ENCODE measurements at places on chromosomes 7 and 10.
A peak's percentile ranks its signal among the peaks of the same experiment; 100 is the strongest.

GRCh38 chr10:74738985-74739567, 87.3 kb upstream of the KAT6B start:
- DNase-seq = peak; percentile 94

DNA sequence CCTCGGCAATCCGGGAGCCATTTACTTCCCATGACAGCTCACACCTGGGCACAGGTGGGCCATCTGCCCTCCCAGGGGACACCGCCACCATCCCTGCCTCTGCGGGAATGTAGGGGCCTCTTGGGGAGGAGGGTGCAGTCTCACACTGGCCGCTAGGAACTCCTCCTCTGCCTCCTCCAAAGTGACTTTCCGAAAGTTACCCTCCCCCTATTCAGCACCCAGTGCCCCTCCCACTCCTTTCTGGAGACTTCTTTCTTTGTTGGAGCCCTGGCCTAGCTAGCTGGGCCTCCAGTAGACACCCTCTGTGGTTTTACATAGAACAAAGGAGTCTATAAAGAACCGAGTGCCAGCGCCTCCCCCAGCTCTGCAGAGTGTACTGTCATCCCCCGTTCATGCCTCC, 45.8 kb upstream of the MNX1 start:
- no peak for DNase-seq

DNA sequence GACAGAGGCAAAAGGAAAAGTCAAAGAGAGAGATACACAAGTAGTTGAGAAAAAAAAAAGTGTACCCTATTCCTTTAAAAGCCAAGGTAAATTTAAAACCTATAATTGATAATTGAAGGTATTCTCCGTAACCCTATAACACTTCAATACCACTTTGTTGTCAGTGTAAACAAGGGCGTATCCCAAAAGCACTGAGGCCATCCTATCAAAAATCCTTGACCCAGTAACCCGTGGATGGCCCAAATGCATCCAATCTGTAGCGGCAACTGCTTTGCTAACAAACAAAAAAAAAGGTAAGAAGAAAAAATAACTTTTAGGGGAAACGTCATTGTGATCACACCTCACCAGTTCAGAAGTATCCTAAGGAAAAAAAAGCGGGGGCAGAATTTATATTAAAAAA, 5.1 kb upstream of the NAPEPLD start:
- no peak for DNase-seq

GRCh38 chr7:93889261-93889660, 1.3 kb downstream of the TFPI2 start:
- DNase-seq = no peak

GRCh38 chr7:68964060-68964459, 634.2 kb upstream of the AUTS2 start:
- DNase-seq = peak; percentile 9

DNA sequence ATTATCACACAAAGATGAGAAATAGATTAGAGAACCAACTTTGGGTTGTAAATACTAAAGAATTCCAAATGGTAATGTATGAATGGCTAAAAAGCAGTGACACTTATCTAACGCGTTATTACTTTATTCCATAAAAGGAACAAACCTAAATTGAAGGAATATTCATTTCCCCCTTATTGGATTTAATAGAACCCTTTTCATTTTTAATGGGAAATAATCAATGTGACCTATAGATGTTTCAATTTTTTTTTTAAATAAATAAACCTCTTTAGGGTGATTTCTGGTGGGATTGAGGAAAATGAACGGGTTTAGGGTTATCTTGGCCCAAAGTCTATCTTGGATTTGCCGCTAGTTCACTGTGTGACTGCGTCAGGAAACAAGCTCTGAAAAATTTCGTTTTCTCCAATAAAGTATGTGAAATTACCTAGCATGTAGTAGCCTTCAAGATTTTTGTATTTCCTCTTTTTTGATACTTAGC, 1.9 kb upstream of the ACBD5 start:
- no peak for DNase-seq

DNA sequence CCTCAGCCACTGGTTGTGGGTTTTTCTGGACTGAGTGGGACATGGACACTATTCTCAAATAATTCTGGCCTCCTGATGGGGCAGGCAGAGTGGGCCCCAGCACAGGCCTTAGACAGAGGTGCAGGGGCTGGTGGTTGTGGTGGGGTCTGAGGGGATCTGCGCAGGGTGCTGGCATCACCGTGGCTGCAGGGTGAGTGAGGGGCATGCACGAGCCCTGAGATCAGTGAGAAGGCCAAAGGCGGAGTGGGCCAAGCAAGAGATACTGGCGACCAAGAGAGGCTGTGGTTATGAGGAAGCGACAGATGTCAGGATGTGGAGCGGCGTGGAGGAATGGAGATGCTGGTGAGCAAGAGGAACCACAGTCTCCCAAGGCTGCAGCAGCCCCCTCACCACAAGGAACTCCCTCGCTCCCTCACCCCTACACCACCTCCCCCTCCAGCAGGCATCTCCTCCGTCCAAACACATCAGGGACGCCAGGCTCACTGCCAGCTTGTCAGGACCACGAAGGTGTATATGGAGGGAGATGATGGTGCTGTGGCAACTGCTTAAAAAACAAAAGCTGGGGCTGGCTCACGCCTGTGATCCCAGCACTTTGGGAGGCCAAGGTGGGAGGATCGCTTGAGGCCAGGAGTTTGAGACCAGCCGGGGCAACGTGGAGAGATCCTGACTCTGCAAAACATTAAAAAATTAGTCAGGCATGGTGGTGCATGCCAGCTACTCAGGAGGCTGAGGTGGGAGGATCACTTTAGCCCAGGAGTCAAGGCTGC, 9.6 kb downstream of the PRF1 start:
- peak; percentile 90 for DNase-seq

DNA sequence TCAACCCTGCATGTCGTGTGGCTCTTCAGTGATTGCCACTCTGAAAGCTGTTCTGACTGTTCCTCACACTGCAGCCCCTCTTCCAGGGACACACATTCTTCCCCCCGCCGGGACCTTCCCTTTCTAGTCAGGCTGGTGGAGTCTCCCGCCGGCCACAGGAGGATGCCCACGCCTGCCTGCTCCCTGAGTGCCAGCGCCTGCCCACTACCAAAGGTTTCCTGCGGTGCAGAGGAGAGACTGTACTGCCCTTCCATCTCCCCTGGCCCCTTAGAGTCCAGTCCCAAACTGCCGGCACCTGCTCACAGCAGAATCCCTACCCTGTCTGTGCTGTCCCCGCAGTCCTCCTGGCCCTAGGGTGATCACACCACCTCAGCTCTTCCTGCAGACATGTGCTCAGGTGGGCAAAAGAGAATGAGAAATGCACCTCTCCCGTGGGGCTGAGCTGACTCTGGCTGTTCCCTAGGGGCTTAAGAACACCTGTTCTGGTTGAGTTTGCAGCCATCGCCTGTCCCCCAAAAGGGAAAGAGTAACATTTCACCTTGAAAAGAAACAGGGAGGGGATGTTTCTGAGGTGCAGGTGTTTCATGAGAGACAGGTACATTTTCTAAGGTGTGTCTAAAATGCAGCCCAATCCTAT, 1.4 kb downstream of the PODXL start:
- DNase-seq = no peak

- no peak for DNase-seq
Measured at GRCh38 chr10:70890917-70891431, 2.6 kb upstream of the PCBD1 start.

DNA sequence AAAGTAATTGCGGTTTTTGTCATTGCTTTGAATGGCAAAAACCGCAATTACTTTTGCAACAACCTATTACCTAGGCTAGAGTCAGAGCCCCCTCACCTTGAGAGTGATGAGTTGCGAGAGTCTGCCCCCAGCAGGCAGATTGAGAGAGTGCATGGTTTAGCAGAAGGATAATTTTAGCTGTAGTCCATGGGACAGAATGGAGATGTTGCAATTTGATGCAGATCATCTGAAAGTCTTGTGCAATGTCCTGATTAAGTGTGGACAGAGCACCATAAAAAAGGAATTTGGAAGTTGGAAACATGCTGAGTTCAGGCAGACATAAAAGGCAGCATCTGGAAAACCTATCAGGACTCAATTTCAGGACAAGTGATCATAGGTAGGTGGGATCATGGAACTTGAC, 48.7 kb downstream of the GPR141 start:
- DNase-seq = peak; percentile 83

GRCh38 chr10:11208243-11208642, 190.6 kb downstream of the CELF2 start:
- DNase-seq = no peak

- DNase-seq = no peak
Measured at GRCh38 chr7:80387634-80388193, 124.2 kb downstream of the GNAT3 start.

GRCh38 chr7:70752794-70753241, 379.1 kb upstream of the GALNT17 start:
- DNase-seq = no peak

DNA sequence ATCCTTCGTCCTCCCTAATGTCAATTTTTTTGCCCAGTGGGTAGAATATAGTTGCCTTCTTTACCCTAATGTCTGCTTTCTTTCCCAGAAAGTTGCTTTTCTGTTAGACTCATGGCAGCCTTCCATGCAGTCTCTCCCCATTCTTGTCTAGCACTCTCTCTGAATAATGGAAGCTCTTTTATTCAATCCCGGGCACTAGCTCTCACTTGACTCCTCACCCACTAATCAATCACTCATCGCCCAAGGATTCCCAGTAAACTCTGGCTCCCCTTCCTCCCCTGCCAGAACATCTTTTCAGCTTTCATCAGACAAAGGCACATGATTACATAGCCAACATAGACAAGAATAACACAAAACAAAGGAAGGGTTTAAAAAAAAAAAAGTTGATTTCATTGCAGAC, 100.2 kb upstream of the RELN start:
- DNase-seq = no peak

GRCh38 chr10:60235001-60235400, 154.7 kb downstream of the ANK3 start:
- no peak for DNase-seq

- DNase-seq = no peak
Measured at GRCh38 chr7:2124604-2125345, 108.0 kb downstream of the MAD1L1 start.

DNA sequence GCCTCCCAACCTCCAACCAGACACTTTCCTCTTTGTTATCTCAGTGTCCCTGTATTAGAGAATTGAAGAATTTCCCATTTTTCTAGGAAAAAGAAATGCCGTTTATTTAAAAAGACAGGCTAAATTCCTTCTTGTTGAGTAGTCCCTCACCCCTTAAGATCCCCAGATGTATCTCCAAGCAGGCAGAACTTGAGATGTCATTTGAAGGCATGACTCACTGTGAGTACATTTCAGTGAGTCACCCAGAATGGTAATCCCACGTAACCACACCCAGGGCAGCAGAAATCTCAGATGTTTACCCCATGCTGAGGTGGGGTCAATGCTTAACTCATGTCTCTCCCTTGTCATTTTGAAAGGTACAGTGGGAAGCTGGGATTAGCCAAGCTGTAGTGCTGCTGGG, 4.4 kb downstream of the ZNF655 start:
- DNase-seq = peak; percentile 36

GRCh38 chr7:108434010-108434409, 22.2 kb downstream of the NRCAM start:
- DNase-seq = no peak

GRCh38 chr10:27600930-27601329, 96.8 kb downstream of the RAB18 start:
- no peak for DNase-seq

GRCh38 chr10:121578965-121579364, 19.3 kb downstream of the FGFR2 start:
- no peak for DNase-seq

DNA sequence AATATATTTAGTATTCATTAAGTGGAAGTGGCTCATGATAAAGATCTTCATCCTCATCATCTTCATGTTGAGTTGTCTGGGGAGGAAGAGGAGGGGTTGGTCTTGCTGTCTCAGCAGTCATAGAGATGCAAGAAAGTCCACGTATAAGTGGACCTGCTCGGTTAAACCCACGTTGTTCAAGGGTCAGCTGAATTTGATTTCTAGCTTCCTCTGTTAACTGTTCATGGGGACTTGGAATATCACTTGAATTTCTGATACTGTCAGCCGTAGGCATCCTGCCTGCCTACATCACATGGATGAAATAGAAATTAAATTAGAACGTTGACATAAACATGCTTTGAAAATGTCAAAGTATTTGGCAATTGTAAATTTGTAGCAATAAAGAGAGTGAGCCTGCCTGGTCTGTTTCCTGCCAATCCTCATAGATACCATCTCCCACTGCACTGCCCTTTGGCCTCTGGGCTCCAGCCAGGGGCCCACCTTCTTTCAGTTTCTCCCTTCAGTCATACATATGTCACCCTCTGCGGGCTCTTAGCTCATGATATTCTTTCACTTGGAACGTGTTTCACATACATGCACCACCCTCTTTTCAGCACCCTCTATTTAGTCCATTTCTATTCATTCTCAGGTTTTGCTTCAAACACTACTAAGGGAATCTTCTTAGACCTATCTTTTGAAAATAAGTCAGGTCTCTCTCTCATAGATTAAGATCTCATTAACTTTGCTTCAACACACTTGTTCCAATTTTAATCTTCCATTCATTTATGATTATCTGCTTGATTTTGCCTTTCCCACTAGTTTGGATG, 376.3 kb downstream of the IPMK start:
- DNase-seq = no peak

DNA sequence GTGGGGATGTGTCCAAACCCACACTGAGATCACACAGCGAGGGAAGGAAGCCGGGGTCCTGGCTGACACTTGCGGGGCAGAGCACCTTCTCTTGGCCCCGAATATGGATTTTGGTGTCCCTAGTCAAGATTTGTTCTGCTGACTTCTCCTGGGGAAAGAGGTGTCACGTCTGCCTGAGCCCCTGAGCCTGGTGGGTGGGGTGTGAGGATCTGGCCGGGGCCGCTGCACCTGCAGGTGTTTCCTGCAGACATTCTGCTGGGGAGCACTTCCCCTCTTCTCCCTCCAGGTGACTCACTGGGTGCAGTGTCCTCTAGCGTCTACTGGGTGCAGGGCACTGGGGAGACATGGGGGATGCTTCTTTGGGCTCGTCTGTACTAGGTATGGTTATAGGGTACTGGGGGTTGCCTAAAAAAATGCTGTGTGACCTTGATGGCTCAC, 99.2 kb downstream of the GRK5 start:
- peak; percentile 60 for DNase-seq
